ENCODE measurements at places on chromosomes 4 and X. TPM values are rescaled to one million over a fixed set of nuclear protein-coding genes. Genes with fewer than 3 reads are reported as not detected.

The SCD5 gene
- 6.2 TPM for total RNA-seq

The GYPE gene
- total RNA-seq = 1.5 TPM

The USP26 gene
- total RNA-seq = not detected

DNA sequence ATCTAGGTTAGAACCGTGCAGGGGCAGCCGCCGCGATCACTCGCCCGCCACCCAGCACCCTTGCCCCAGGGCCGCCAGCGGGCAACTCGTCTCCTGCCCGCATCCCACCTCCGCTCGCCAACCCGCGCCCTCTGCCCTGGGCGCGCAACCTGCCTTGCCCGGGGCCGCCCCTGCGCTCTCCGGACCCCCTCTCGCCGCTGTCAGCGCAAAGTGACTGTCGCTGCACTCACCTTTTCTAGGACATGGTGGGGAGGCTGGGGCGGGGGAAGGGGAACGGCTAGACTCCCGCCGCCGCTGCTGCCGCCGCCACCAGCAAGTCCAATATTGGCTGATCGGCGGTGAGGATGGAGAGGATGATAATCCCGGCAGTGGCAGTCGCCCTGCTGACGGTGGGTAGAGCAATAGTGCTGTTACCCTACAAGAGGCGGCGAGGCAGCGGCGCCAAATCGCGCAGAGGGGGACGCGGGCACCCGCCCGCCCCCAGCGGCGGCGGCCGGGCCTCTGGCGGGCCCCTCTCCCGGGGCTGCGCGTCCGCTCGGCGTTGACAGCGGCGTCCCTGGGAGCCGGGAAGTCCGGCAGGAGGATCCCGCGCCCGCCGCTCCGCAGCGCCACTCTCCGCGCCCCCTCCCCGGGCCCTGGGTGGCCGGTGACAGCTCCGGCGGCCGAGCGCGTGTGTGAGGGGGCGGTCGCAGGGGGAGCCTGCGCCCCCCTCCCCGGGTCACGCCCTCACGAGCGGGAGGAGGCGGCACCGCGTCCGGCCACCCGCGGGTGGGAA, 2.3 kb upstream of the NR3C2 start:
- DNase-seq = no peak

DNA sequence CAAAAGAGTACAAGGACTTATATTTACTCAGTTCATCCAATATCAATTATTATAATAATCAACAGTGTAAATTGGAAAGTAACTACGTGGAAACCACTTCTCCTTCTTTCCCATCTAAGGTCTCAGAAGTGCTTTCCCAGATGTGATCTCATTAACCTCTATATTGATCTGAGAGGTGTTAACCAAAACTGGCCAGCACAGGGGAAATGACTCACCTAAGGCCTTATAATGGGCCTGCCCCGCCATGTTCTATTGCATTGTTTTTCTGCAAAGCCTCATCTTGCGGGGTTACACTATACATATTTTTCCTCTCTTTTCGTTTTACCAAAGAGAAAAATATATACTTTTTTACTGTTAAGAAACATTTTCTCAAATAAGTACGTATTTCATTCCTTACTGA, 20.5 kb downstream of the RAB40A start:
- DNase-seq = no peak

GRCh38 chr4:17112292-17112659, 213.8 kb upstream of the LDB2 start:
- DNase-seq = no peak

Measured in GM12878 (cell line).